OCI-LY7 (cell line): ENCODE measurements at places on chromosomes 3 and 15.
A peak's percentile ranks its signal among the peaks of the same experiment; 100 is the strongest.

- DNase-seq: no peak
Measured at GRCh38 chr3:71865727-71866126, 80.8 kb upstream of the PROK2 start.

GRCh38 chr15:32893421-32893820 is 175.6 kb downstream of the GREM1 start:
- DNase-seq: no peak

DNA sequence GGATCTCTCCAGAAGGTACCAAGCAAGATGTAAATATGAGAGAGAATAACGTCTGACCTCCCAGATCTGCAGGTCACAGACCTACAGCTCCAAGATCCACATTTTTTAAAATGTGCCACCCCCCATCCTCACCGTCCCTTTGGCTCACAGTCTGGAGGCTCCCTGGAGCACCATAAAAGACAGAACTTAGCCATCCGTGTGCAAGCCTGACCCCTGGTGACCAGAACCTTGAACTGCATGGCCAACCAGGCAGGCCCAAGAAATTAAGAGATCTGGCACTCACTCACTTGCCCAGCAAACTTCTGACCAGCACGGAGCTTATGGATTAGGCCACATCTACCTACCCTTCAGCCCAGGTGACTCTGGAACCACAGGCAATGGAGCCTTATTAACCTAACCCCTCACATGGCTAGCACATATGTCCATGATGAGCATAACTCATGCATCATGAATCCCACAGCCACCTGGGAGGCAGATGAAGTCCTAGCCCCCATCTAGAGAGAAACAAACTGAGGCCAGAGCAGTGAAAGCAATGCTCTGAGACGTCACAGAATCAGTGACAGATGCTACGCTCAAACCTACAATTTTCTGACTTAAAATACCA is 275.3 kb downstream of the UACA start:
- DNase-seq: peak; percentile 66

- no peak for DNase-seq
Measured at GRCh38 chr3:178059836-178060235, 476.4 kb upstream of the KCNMB2 start.

DNA sequence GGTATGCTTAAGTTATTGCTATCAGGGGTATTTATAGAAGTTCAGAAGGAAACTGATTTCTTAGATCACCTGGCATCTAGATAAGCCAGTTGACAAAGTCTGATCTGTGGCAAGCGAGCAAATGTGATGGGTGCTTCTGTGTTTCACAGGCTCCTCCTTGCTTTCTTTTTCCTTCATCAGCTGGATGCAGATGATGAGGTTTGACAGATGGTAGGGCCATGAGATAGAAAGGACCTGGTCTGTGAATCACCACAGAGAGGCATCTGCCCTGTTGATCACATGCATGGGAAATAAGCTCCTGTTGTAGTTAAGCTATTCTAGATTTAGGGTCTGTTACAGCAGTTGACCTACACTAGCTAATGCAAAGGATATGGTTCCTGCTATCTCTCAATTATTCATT is 372.0 kb downstream of the NEK10 start:
- no peak for DNase-seq

DNA sequence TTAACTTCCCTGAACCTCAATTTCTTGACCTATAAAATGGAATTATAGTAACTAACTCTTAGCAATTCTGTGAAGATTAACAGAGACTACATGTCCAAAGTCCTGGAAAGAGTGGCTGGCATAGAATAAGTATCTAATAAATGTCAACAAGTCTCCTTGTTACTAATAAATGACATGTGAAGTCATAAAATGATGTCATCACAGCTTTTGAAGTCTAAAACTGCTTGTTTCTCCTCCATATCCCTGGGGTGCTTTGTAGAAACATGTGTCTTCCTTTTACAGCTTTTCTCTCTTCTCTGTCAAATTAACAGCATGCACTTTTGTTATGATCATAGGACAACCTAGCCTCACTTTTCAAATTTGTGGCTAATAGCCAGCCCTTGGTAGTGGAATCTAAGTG is 510.2 kb downstream of the NTRK3 start:
- no peak for DNase-seq

GRCh38 chr3:133474817-133475216 is 75.0 kb downstream of the BFSP2 start:
- peak; percentile 48 for DNase-seq
